HT-29 (cell line): ENCODE measurements at places on chromosomes 4 and X. TPM values are rescaled to one million over a fixed set of nuclear protein-coding genes. Genes with fewer than 3 reads are reported as not detected.

- no peak for DNase-seq
Observed at GRCh38 chrX:45788315-45788714, 587.6 kb upstream of the DIPK2B start.

DNA sequence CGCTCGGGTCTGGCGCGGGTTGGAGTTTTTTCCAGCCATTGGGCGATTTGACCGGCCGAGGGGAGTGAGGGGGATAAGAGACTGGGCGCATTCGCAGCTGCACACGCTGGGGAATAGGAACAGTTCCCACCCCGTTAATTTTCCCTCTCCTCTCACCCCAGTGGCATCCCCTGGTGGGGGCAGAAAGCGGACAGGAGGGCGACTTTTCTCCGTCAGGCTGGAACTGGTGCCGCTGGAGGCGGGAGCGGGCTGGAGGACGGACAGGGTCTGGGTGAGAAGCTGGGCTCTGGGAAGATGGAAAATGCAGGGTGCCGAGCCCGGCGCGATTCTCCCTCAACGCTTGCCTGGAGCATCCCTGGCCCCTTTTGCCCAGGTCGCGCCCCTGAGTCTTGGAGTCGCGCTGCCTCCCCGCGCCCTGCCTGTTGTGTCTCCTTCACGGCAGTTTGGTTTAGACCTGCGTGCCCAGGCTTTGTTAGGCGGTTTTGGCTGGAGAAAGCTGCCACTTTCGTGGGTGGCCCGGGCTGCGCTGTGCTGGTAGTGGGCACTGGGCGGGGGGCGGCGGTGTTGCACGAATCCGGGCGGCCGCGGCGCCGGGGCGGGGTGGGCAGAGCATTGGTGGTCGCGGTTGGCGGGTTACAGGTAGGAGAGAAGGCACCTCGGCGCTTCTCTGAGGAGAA lies 2.0 kb downstream of the ADGRL3 start:
- DNase-seq, result no peak

The ZNF141 gene
- 0.44 and 0.84 TPM in 2 replicates for total RNA-seq

The PABPC1L2B gene
- total RNA-seq, result not detected in 2 replicates
